Uterus (tissue), 4 donors: ENCODE measurements at places on chromosomes 16 and 17. TPM values are rescaled to one million over a fixed set of nuclear protein-coding genes. Genes with fewer than 3 reads are reported as not detected.
A peak's percentile ranks its signal among the peaks of the same experiment; 100 is the strongest.

DNA sequence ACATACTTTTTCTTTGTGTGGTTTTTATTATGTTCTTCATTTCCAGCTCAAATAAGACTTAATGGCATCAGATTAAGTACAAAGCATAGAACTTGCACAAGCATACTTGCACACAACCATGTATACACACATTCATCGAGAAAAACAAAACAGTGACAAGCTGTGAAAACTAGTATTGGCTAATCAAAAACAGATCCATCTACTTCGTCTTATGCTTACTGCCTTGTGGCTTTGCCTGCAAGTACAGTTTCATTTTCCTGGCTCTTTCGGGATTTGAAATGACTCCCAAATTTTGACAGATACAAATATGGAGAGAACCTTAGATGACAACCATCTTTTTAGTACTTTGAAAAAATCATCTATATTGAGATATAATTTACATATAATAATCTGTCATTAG is 338.3 kb downstream of the BCAS3 start:
- no peak for DNase-seq
- no peaks in the 10 kb centered on the region for H3K36me3 ChIP-seq
- peaks cover 4% of the 10 kb centered on the region for H3K27me3 ChIP-seq

GRCh38 chr17:83180996-83181481 is 101.6 kb downstream of the METRNL start:
- H3K27ac ChIP-seq: no peak overlapping the region
- H3K36me3 ChIP-seq: no peaks in the 10 kb centered on the region
- H3K27me3 ChIP-seq: no peaks in the 10 kb centered on the region
- no peak overlapping the region for H3K4me3 ChIP-seq
- DNase-seq: no peak

- no peaks in the 10 kb centered on the region for H3K36me3 ChIP-seq
- H3K4me3 ChIP-seq: no peak overlapping the region
- DNase-seq: no peak
These were observed 29.0 kb downstream of the MRC2 start for GRCh38 chr17:62656446-62656845.

- no peaks in the 10 kb centered on the region for H3K27me3 ChIP-seq
- peak overlapping the region; percentile 86 for H3K27ac ChIP-seq
- no peaks in the 10 kb centered on the region for H3K36me3 ChIP-seq
These were observed 2.3 kb upstream of the BORCS6 start for GRCh38 chr17:8192070-8192815.

DNA sequence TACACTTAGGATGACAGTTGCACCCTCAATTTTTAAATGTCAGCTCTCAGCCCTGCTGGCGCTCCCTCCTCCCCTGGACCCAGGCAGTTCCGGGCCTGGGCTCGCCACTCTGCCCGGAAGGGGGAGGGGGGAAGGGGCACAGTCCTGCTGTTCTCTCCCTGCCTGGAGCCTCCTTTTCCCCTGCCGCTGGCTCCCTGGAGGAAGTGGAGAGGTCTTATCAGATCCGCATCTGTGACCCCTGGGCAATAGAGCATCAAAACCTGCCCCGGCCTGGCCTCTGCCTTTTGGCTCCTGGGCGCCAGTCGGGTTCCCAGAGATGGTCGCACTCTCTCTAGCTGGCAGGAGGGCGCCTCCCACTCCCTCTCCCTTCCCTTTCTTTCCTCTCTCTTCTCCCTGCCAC is 149.3 kb downstream of the IRF8 start:
- no peaks in the 10 kb centered on the region for H3K36me3 ChIP-seq
- H3K27ac ChIP-seq: no peak overlapping the region
- H3K4me3 ChIP-seq: no peak overlapping the region
- DNase-seq: no peak

GRCh38 chr16:22262460-22262859 is 34.7 kb upstream of the POLR3E start:
- H3K27me3 ChIP-seq: no peaks in the 10 kb centered on the region
- H3K27ac ChIP-seq: no peak overlapping the region
- no peaks in the 10 kb centered on the region for H3K4me1 ChIP-seq

GRCh38 chr17:70503449-70503848 is 334.1 kb downstream of the KCNJ2 start:
- H3K4me3 ChIP-seq: no peak overlapping the region
- no peaks in the 10 kb centered on the region for H3K27me3 ChIP-seq
- H3K4me1 ChIP-seq: no peaks in the 10 kb centered on the region

- peaks cover 5% of the 10 kb centered on the region for H3K4me1 ChIP-seq
- peak overlapping the region; percentile 66 for H3K4me3 ChIP-seq
- no peak for DNase-seq
- H3K27me3 ChIP-seq: no peaks in the 10 kb centered on the region
These were observed 970 bp upstream of the TRAF7 start for GRCh38 chr16:2154533-2155090.

DNA sequence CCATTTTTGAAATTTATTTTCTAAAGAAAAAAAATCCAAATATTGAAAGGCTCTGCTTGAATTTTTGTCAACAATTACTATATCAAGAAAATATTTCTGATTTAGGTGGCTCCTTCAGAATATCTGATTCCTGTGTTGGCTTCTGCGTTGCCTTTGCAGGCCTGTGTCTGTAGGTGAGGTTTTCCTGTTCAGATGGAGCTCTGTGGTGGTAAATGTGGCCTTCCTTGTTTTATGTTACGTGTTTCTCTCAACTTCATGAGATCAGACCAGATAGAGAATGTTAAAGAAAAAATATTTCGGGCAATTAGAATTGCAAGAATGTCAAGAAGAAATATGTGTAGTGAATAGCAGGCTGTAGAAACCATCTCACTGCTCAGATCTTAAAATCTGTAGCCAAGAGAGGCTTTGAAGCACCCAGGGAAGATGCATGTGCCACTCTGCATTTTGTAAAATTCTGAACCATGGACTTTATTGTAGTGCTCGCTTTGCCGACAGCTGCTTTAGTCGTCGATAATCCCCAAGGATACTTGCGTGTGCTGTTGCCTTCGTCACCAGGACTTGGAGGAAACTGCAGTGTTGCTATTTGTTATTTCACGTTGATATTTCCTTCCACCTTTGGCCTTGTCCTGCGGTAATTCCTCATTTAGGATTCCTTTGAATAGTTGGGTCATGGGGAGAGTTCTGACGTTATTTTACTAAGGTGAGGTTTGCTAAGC is 69.9 kb downstream of the RPTOR start:
- no peak overlapping the region for H3K27ac ChIP-seq
- no peak for DNase-seq
- no peaks in the 10 kb centered on the region for H3K27me3 ChIP-seq
- H3K36me3 ChIP-seq: no peaks in the 10 kb centered on the region
- no peak overlapping the region for H3K4me3 ChIP-seq

- no peaks in the 10 kb centered on the region for H3K4me1 ChIP-seq
- DNase-seq: no peak
- no peak overlapping the region for H3K27ac ChIP-seq
- H3K36me3 ChIP-seq: no peaks in the 10 kb centered on the region
- H3K27me3 ChIP-seq: no peaks in the 10 kb centered on the region
These were observed 135.7 kb downstream of the ZNF423 start for GRCh38 chr16:49720225-49720624.

DNA sequence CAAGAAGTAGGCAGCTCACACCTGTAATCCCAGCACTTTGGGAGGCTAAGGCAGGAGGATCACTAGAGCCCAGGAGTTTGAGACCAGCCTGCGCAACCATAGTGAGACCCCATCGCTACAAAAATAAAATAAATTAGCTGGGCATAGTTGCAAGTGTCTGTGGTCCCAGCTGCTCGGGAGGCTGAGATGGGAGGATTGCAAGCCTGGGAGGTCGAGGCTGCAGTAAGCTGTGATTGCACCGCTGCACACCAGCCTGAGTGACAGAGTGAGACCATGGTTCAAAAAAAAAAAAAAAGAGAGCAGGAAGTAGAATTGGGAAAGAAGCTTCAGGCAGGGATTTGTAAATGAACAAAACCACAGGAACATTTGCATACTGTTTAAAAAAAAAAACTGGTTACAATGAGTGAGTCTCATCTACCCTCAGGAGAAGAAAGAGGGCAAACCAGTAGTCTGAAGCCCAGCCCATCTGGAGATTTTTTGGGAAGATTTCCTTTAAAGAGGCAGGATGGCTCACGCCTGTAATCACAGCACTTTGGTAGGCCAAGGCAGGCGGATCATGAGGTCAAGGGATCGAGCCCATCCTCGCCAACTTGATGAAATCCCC is 7.9 kb downstream of the MPV17L start:
- H3K4me1 ChIP-seq: no peaks in the 10 kb centered on the region
- no peak overlapping the region for H3K4me3 ChIP-seq
- no peaks in the 10 kb centered on the region for H3K27me3 ChIP-seq

GRCh38 chr17:49871211-49871610 is 23.3 kb upstream of the TAC4 start:
- no peaks in the 10 kb centered on the region for H3K27me3 ChIP-seq
- no peaks in the 10 kb centered on the region for H3K4me1 ChIP-seq

- H3K27me3 ChIP-seq: no peaks in the 10 kb centered on the region
- no peak overlapping the region for H3K4me3 ChIP-seq
- H3K27ac ChIP-seq: peak overlapping the region; percentile 64
- no peaks in the 10 kb centered on the region for H3K36me3 ChIP-seq
- H3K4me1 ChIP-seq: no peaks in the 10 kb centered on the region
These were observed 24.8 kb upstream of the ERN1 start for GRCh38 chr17:64154717-64155116.

The TNFSF13 gene
- total RNA-seq: 38.2 TPM

The KRT23 gene
- total RNA-seq: 3.1 TPM

The PPY gene
- not detected for total RNA-seq

The BCAR1 gene
- 42.8 TPM for total RNA-seq

The MT1F gene
- 2.1 TPM for total RNA-seq

The SDF2 gene
- 37.9 TPM for total RNA-seq

The TLCD1 gene
- 1.3 TPM for total RNA-seq

The MPP3 gene
- 18.3 TPM for total RNA-seq

The SLC5A10 gene
- total RNA-seq: not detected

The CTRL gene
- total RNA-seq: not detected

The MIEN1 gene
- 4.9 TPM for total RNA-seq
